ENCODE measurements at places on chromosomes 2 and 18.

- no peak for DNase-seq
These were observed 70.1 kb upstream of the ASB18 start for GRCh38 chr2:236334122-236334876.

DNA sequence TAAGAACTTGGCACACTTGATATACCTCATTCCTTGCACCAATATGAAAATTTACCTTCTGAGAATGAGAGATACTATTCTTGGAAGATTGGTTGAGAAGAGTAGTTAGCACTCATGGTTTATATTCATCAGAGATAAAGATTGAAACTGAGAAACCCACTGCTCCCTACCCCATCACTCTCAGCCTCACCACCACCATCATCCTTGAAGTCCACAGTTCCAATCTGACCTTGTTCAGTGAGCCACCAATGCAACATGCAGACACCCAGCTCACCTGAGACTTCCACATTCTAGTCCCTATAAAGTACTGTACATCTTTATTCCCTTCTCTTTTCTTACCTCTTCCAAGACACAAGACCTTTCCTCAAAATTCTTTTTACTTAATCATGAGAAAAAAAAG lies 869.0 kb downstream of the TRIB2 start:
- DNase-seq = no peak

DNA sequence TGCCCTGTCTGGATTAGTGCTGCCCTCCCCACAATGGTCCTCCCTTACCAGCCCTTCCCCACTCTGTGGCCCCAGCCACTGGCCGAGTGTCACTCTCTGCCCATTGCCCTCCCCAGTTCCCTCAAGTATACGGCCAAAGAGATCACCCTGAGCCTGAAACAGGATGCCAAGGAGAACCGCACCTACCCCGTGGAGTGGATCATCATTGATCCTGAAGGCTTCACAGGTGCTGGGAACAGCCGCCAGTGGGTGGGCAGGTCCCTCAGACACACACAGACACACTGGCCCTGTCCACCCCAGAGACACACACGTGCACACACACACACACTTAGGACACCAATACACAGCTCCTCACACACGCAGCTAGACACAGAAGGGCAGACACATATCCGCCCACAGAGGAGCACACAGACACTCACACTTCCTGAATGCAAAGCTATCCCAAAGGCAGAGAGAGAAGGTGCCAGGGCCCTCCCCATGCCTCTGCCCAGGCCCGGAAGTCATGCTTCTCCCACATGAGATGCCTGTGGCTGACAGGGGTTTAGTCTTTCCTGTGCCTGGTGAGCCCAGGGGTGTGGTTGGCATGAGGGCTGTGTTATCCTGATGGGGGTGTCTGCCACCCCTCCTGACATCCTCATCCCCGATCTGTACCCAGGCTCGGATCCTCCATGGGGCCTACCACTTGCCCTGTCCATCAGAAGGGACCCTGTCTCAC lies 2.9 kb downstream of the CHRND start:
- no peak for DNase-seq

DNA sequence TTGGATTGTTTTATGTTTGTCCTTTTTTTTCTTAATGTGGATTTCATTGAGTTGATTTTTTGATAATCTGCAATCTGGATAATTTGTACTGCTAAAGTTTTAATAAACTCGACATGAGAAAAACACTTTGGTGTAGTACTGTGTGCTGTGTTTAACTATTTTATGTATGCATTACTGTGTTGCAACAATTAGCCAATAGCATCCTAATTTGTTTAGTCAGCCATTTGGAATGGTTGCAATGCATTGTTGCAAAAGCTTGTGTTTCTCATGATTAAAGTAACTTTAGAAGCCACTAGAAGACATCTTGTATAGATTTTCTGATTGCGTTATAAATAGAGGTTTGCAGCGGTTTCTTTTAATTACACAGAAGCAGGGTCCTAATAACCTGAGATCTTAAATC lies 53.5 kb downstream of the PPIG start:
- no peak for DNase-seq

DNA sequence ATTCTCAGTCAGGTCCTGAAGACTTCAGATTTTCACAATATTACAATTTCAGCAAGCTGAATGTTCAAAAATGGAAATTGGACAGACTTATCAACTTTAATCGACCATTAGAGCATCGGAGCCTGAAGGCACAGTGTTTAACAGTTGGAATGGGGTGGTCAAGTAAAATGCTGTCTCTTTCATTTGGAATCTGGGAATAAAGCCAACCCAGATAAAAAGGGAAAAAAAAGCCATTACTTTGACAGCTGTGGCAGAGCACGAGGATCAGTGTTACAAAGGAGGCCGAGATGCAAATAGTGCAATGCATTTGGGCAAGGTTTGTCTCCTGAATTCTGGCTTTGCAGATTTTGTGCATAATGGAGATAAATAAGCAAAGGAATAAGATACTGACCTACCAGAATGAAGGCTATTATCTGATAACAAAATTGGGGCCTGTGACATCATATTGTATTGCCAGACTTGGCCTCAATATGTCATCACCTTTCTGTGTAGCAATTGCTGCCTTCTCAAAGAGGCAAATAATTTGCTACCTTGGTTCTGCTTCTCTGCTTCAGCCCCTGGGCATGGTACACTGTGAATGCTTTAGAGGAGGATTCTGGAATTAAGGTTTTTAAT lies 277.5 kb upstream of the KLHL29 start:
- no peak for DNase-seq

- no peak for DNase-seq
These were observed 239.7 kb upstream of the TNP1 start for GRCh38 chr2:217099561-217099960.

DNA sequence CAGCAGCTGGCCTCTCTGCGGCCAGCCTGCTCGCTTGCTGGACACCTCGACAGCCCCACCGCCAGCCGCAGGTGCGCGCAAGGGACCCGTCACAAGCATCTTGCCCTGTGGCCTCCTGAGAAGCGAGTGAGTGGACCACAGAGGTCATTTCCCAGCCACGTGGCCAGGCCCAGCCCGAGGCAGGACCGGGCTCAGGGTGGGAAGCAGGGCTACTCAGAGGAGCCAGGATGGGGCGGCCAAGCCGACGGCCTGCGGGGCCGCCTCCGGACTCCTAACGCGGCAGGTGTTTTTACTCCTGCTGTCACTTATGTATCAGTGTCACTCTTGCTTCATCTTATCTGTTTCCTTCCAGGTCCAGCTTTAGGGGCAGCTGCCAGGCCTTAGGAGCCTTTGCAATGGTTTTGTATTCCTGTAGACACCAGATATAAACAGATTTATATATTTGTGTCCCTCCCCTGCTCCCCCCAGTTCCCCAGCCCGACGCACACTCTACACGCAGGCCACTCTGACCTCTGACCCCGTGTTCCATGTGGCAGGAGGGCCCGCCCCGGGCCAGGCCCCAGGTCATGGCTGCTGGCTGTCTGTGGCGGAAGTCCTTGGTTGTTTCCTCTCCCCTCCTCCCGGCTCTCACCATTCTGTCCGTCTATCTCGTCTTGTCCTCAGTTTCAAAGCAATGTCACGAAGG lies 236.4 kb downstream of the ATAD2B start:
- DNase-seq = no peak

- no peak for DNase-seq
These were observed 83.1 kb upstream of the CCDC141 start for GRCh38 chr2:179133016-179133415.

- no peak for DNase-seq
These were observed 111.3 kb downstream of the TSN start for GRCh38 chr2:121866789-121867188.

DNA sequence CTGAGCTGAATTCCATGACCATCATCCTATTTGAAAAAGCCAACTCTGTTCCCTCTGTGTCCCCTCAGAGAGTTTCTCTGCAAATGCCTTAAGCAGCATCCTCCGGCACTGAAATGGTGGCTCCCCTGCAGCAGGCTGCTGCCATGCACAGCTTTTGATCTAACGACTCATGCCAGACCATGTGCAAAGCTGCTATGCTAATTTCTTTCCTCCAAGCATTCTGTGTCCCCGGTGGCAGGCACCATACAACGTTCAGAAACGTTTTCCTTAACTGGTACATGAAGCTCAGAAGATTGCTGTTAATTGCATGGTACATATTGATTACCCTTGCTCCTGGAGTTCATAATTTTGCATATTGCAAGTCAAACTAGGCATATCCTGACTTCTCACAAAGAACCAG lies 336.8 kb downstream of the RBM43 start:
- DNase-seq = no peak

DNA sequence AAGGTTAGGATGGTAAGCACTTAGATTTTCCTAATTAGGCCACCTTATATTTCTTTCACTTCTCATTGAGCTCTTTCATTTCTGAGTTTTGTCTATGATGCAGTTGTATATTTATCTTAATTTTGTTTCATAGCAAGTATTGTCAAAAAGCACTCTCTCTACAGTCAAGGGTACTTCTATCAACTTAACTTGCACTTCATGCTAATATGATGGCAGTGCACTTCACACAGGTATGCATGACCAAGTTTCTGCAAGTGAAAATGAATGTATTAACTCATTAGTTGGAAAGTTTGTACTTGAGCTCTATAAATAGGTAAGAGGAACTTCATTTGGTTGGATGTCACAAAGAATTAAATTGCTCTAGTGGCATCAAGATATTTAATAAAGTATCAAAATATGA lies 51.5 kb upstream of the CDH19 start:
- DNase-seq = no peak

DNA sequence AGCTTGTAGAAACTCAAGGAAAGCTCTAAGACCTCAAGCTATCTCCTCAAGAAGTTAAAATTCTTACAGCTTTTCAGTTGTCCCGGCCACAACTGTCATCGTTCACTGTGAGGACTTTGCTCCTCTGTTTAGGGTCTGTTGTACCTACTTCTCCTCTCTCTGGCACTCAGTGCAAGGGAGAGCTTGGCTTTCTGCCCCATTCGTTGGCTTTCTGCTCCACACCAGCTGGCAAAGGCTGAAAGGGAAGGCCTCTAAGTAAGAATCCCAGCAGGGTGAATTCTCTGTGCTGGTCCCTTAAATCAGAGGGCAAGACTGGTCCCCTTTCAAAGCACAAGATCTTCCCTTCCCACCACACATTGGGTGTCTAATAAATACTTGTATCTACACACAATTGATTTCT lies 17.3 kb downstream of the ZBTB7C start:
- DNase-seq = no peak

DNA sequence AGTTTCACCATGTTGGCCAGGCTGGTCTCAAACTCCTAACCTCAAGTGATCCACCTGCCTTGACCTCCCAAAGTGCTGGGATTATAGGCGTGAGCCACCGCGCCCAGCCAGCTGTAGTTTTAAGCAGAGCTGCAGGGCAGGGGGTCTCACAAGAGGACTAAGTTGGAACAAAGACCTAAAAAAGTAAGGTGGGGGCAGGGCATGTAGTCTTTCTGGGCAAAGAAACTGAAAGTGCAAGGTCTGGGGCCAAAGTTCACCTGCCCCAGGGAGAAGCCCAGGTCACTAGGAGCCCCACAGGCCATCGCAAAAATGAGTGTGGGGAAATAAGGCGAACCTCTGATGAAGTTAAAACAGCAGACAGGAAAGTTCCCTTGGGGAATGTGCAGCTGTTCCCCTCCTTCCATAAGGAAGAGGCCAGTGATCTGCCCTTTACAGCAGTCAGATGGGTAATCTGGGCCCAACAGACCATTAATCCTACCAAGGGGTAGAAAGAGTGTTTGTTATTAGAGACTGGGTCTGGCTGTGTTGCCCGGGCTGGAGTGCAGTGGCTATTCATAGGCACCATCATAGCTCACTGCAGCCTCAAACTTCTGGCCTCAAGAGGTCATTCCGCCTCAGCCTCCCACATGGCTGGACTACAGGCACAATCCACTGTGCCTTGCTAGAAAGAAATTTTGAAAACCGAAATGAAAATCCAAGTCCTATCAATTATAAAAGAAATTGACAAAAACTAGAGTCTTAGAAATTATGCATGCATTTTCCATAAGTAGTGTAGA lies 2.8 kb downstream of the SCLY start:
- DNase-seq = no peak

Data from memory B cell (primary cell).